ENCODE measurements at places on chromosomes 12 and 14.

DNA sequence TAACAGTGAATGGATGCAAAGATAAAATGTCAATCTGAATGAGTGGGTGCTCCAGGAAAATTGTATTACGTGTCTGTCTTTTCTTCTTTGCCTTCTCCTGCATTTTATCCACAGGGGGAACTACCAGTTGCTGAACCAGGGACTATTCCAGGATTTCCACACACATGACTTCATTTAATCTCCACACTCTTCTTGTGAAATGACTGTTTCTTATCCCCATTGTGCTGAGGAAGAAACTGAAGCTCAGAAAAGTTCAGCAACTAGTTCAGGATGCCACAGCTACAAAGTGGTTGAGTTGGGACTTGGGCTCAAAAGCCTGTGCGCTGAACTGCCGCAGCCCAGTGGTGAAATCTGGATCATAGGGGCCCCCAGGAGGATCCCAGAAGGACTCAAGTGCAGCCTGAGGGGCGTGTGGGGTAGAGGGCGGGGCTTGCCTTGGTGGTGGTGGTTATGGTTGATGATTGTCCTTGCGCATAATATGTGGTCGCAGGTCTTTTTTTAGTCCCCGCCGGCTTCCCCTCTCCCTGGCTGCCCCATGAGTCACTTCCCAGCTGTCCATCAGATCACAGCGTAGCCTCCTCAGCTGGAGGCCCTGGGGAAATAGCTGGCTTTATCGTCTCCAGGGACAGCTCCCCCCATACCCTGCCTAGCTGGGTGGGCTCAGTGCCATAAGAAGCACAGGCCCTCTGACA is 235.2 kb upstream of the CRY1 start:
- DNase-seq = no peak

DNA sequence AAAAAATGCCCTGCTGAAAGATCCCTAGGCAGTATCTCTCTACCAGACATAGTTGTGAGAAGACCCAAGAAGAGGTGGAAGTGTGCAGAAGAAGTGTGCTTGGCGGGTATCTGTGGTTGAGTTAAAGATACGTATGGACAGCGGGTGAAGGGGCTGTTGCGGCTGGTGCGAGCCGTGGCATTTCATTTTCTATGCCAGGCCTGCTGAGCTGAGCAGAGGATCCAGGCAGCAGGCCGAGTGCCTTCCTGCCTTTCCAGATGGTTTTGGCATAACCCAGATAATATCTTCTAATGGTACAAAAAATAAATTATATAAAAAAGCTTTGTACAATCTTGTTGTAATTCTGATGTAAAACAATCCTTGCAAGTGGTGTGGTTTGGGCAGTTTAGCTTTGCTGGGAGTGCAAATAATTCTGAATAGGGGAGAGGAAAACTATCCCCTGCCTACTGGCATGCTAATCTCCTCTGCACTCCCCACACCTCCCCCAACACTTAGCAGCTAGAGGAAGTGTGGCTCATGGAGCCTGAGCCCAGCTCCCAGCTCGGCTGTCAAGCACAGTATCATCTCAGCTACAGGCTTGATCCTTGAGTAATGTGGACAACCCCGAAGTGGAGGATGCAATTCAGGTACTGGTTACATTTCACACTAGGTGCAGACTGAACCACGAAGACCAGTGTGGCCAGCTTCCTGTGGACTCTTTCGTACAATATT is 168.9 kb downstream of the VRK1 start:
- DNase-seq = no peak

GRCh38 chr12:57063991-57064685 is 14.2 kb upstream of the MYO1A start:
- no peak for DNase-seq

GRCh38 chr12:66590275-66590985 is 88.4 kb downstream of the GRIP1 start:
- no peak for DNase-seq

DNA sequence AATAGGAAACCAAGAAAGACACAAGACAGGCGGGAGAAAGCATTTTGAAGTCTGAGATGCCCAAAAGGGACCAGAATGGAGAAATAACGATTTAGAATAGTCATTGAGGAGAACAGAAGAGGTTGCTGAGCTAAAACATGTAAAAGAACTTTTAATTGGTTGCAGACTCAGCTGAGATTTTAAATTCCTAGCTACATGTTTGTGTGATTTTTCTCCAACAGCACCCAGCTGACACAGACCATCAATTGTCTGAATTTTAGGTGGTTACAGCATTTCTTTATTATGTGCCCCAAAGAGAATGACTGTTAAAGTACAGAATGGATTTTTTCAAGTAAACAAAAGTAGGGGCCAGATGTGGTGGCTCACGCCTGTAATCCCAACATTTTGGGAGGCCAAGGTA is 50.3 kb downstream of the BAZ1A start:
- no peak for DNase-seq

DNA sequence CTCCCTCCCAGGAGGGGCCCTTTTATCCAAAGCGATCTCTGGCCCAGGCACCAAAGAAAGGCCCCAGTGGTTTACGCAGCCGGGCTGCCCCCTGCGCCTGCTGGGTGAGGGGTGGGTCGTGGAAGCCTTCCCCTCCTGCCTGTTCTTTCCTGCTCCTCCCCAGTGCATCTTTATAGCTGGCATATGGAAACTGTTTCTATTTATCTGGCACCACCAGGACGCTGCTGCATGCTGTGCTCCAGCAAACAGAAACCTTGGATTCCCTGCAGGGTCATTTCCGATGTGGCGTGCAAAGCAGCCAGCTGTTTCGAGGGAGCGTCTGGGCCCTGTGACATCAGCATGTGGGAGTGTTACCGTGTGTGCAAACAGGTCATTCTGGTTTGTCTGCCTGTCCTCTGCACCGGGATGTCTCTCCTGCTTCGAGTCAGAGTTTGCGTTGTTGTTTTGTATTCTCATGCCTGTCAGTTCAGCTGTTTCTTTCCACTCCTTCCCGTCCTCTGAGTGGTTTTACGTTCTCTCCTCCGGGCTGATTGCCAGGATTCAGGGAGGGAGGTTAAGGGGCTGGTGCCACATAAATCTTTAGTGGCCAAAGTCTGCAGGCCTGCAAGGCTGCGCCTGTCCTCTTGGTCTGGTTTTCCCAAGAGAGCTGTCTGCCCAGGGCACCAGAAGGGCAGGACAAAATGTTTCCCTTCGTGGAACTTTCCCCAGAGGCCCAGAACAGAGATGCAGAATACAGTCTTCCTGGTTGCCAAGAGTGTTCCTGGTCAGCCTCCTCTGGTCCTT is 24.6 kb downstream of the TPCN1 start:
- no peak for DNase-seq

DNA sequence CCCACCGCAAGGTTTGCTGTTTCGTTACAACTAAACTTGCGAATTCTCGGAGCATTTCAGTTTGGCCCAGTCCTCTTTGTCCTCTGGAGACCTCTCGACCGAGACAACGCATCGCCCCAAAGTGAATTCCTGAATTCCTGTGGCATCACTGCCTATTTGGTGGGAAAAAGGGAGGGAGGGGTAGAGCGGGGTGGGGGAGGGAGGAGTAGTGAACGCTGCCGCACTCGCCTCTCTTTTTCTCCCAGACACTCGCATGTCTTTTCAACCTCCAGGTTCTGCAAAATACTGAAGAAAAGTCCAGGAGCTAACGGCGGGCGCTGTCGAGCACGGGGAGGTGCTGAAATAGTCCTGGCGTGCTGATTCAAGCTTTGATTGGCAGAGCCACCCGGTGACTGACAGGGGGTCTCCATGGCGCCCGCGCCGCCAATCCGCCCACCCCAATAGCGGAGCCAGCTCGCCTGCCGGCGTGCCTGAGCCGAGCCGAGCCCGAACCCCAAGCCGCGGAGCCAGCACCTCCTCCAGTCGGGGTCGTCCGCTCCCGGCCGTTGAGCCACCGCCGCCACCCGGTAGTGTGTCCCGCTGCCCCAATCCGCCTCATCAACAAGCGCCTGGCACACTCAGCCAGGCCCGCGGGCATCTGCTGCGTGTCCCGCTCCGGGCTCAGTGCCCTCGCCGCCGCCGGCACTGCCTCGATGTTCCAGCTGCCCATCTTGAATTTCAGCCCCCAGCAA is at the start of gene SIX6:
SIX6 (plus strand) TSS at position 440 of the 731 bp plus-strand sequence; CDS start at position 693, 253 bp downstream.
- no peak for DNase-seq
